ENCODE measurements at places on chromosomes 11 and 22.

GRCh38 chr11:19631712-19632498 is 80.7 kb upstream of the NAV2 start:
- no peak for DNase-seq

GRCh38 chr11:33147559-33147958 is 13.7 kb downstream of the CSTF3 start:
- DNase-seq = no peak

DNA sequence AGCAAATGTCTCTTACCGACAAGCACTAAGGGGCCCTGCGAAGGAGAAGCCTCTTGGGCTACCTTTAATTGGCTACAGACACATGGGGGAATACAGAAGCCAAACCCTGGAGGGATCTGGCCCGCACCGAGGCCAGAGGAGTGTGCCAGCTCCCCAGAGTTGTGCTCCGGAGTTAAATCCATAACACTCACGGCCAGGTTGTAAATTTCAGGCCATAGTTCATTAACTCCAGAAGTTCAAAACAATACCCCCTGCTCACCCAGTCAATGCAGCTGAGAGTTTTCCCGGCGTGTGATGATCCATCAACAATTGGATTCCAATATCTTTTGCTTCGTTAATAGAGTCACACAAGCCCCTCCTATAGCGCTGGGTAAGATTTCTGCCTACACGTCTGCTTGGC is 371.5 kb downstream of the NXPE2 start:
- no peak for DNase-seq

GRCh38 chr11:67082071-67082791 is 25.6 kb downstream of the RHOD start:
- DNase-seq = no peak

GRCh38 chr22:36467946-36468345 is 13.5 kb downstream of the TXN2 start:
- no peak for DNase-seq

DNA sequence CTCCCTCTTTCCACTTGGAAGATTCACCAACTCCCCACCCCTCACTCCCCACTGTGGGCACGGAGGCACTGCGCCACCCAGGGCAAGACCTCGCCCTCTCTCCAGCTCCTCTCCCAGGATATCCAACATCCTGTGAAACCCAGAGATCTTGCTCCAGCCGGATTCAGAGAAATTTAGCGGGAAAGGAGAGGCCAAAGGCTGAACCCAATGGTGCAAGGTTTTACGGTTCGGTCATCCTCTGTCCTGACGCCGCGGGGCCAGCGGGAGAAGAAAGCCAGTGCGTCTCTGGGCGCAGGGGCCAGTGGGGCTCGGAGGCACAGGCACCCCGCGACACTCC is 397 bp upstream of the CD44 start:
- DNase-seq = no peak

DNA sequence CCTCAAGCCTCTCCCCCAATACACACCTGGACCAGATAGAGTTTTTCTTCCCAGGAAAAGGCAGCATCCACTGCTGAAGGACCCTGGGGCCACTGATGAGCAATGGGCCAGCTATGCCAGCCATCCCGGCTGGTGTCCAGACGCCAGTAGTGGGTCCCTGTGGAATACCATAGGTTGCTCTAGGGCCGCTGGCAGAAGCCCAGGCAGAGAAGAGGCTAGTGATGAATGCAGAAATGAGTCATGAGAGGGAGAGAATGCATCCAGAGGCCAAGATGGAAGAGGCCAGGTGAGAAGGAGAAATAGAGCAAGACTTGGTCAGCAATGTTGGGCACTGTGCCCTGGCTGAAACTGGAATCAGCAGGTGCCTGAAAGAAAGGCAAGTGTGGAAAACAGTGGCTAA is 8.9 kb downstream of the HPX start:
- no peak for DNase-seq
